ENCODE measurements at places on chromosomes 11 and 22.
A peak's percentile ranks its signal among the peaks of the same experiment; 100 is the strongest.

DNA sequence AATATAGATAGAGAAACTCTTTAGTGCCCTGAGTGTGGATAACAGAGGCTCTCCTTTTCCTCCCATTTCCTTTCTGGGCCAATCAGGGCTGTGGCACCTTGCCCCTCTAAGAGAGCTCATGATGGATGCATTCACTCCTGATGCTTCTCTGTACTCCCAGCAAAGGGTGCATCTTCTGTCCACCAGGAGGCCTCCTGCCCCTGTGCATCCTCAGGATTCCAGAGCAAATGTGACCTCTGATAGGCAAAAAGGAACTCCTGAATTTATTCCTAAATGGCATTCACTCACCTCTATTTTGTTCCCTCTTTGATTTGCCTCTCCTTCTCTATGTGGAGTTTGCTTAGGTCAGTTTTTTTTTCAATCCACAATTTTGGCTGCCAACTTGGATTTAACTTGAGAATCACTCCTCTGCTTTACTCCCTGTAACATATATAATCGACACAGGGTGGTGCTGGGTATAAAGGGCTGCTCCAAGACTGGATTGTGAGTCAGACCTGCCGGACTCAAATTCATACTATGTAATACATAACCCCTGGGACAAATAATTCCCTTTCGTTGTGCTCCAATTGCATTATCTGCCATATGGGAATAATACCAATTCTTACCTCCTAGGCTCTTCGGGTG, 1.1 kb upstream of the MRGPRX4 start:
- peak; percentile 40 for DNase-seq

GRCh38 chr11:119839476-119840133, 110.6 kb upstream of the NECTIN1 start:
- DNase-seq, result no peak

DNA sequence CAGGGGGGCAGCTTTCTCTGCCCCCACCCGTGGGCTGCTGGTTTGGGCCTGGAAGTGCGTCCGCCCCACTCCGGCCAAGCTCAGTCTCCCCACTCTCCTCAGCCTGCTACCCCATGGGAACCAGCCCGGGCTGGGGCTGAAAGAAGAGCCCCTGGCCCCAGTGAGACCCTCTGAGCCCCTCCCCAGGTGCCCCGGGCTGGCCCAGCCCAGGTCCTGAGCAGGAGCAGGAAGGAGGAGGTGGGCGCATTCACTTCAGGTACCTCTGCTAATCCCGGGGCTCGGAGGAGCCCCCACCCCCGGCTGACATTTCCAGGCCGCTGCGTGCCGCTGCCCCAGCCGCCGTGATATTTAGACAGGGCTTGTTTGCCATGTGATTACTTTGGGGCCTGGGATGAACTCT, 8.7 kb upstream of the TH start:
- DNase-seq, result no peak

DNA sequence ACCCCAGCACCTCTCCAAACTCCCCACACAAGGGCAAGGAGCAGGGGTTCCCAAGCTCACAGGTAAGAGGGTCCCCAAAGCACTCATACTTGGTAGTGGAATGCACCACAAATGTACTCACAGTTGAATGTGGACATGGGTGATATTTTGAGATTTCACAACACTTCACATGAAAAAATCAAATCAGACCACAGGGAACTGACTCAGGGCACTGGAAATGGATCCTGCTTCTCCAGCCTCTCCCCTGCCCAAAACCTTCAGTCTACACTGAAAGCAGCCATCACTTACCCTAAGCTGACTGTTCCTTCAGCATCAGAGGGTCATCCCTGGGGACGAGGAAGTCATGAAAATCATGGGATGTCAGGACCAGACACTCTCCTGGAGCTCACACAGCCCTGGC, 40.2 kb downstream of the SCGB1A1 start:
- DNase-seq, result peak; percentile 76

DNA sequence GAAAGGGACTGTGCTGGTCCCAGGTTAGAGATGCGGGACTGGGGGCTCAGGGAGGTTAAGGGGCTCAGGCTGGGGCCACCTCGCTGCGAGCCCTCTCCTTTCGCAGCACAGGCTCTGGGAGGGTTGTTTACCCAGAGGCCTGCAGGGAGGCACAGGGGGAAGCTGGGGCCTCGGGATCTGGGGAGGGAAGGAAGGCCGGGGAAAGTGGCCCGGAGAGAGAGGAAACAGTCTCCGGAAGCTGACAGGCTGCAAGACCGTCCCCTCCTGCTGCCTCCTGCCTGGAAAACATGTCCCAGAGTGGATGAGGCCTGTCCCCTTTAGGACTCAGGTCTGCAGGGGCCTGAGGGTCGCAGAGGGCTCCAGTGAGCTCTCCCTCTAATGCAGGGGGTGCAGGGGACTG, 45.4 kb downstream of the MYO7A start:
- no peak for DNase-seq

- no peak for DNase-seq
These were observed 315.7 kb upstream of the C11orf87 start for GRCh38 chr11:109106151-109106906.

GRCh38 chr11:57402188-57403002, 11.9 kb upstream of the PRG2 start:
- no peak for DNase-seq

- peak; percentile 92 for DNase-seq
These were observed 475 bp downstream of the PITPNB start for GRCh38 chr22:27918341-27919221.

- DNase-seq, result no peak
These were observed 42.6 kb downstream of the ACER3 start for GRCh38 chr11:76903325-76903724.

- DNase-seq, result no peak
These were observed 72.8 kb downstream of the FLI1 start for GRCh38 chr11:128766591-128767081.

DNA sequence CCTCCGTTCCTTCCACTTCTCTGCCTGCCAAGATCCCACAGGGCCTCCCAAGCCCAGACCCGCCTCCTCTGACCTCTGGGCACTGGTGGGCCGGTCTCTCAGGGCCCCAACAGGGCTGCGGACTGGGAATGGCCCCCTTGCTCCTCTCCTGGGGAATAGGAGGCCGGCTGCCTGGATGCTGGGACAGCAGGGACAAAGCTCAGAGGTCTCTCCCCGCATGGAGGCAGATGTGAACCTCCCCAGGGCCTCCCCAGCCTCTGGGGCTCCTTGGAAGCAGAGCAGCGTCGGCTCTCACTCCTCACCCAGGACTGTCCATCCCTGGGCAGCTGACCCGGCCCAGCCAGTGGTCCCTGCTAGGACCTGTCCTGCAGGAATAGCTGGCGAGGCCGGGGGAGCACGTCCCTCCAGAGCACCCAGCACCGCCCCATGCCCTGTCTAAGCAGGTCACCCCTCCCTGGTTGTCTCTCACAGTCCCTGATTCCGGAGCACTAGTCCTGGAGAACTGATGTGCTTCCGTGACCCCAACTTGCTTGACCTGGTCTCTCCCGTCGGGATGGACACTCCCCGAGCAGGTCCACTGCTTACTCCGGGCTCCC, 85.8 kb downstream of the RTL6 start:
- DNase-seq, result no peak

DNA sequence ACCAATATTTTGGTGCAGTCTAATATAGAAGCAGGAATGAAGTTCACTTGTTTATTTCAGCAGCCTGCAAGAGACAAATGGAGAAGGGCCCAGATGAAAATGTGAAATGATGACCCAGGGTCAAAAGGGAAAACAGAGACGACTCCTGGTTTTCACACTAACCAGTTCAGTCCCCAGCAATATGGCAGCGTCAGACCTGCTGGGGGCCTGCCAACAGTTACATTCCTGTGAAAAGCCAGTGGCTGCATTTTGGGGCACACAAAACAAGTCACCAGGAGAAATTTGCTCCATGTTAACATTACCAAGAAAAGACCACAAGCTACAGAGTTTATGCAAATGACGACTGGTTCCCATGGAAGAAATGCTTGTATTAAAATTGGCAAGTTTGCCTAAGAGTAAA, 80.2 kb downstream of the CCDC34 start:
- no peak for DNase-seq

GRCh38 chr11:77884186-77884828, 63.4 kb downstream of the AAMDC start:
- DNase-seq, result no peak

DNA sequence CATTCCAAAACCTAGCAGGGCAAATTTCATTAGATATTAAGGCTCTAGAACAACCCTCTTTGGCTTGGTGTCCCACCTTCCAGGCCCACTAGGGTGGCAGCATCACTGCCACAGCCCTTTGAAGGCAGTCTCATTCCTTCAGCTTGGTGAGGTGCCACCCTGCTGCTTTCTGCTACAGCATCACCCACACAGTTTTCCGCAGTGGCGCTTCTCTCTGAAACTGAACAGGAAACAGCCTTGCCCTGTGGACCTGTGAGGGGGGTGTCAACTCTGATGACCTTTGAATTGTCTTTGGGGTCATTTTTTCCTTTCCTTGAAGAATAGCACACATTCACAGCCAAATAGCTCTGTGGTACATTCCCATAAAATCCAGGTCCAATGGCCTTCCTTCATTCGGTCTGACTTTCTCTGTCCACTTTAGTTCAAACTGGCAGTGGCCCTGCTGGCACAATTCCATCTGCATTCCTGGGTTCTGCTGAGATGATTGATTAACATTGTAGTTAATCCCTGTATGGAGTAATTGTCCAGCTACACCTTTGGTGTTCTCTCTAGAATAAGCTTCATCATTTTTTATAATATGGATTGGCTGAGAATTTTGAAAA, 251.9 kb upstream of the FAT3 start:
- DNase-seq, result no peak

DNA sequence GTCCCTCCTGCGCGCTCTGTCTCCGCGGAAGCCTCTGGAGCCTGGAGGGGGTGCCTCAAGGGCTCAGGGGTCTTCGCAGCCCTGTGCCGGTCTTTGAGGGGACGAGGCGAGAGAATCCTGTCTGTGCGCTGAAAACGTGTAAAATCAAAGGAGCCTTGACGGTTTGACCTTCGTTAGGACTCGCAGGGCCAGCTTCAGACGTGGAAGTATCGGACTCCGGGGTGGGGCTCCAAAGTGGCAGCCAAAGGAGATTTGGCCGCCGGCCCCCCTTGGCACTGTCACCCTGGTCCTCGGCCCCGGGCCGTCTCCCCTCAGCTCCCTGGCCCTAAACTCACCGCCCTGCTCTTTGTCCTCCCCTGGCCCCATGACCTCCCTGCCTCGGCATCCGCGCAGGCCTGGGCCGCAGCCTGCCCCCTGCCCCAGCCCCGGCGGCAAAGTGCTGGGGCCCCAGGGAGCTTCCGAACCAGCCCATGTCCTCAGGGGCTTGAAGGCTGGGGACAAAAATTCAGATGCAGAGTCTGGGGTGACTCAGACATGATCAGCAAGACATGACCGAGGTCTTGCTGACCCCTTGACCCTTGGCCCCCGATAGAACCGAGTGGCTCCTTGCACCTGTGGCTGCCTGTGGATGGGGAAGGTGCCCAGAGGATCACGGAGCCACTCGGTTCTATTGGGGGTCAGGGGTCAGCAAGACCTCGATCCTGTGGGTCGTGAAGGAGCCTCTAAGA, 6.9 kb upstream of the PHRF1 start:
- no peak for DNase-seq

DNA sequence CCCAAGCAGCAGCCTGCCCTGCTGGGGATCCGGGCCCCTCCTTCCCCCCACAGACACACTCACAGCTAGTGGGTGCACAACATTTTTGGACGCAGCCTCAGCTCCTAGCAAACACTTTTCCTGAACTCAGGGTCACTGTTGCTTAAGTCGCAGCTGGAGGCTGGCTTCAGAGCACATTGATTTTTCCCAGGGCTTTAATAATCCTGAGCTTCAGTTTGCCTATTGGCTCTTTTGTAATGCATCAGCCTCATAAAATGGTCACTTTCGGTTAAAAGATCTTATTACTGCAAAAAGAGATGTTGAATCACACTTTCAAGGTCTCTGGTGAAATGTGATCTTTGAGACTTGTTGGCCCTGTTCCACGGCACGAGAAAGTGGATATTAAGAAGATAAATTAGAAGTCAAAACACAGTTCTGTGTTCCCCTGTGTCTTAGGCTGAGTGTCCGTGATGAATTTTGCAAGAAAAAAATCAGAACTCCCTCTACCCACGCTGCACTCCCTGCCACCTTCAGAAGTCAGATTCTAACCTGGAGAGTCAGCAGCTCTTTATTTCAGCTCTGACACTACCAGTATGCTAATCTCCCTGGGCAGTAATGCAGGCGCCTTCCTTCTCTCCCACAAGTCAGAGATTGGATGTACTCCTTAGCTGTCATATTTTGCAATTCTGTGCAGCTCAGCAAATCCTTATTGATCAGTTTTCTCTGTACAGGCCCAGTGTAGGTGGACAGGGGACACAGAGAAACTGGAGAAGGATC, 158.2 kb upstream of the E2F8 start:
- DNase-seq, result no peak

GRCh38 chr11:5224538-5225479, 2.1 kb downstream of the HBB start:
- DNase-seq, result no peak

GRCh38 chr11:72673284-72673942, 809 bp downstream of the PDE2A start:
- DNase-seq, result no peak

DNA sequence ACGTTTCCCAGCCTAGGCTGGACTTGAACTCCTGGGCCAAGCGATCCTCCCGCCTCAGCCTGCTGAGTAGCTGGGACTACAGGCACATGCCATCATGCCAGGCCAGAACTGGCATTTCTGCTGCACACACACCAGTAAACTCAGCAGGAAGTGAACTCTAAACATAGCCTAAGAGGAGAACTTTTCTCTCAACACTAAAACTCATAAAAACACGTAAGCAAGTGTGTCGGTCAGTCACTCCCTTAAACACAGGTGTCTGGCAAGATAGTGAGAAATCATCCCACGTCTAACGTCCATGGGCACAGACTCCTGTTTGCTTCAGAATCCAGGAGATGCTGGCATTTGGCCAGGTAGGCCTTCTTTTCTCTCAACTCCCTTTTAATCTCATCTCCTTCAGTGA, 104.8 kb downstream of the RPL27A start:
- DNase-seq, result no peak

- DNase-seq, result no peak
These were observed 352.5 kb upstream of the CCDC179 start for GRCh38 chr11:23212807-23213206.

GRCh38 chr11:8258784-8259183, 4.9 kb downstream of the LMO1 start:
- peak; percentile 93 for DNase-seq

DNA sequence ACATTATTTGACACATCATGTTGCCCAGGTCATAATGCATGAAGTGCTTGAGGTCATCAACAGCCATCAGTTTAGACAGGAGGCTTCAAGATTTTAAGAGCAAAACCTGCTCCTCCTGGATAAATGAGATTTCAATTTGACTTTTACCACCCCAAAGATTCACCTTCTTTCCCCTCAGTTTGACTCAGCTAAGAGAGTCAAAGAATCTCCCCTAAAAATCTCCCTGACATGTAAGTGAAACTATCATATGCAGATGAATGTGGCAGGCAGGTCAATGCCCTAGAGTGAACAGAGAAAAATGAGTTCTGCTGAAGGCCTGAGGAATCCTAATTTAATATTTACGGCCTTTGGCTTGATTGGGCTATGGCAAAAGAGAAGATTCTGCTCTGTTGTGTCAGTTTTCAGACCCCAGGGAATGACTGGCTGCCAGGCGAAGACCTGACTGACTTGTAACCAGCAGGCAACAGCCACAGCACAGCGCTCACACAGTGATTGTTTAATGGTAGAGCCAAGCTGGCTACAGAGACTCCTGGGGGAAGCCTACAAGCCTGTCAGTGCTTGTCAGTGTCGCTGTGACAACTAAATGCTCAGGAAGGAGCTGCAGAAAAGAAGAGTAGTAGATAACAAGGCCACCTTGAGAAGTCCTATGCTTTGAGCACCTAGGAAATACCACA, 491.2 kb upstream of the LRRC4C start:
- DNase-seq, result no peak
